ENCODE measurements at places on chromosomes 1 and 21.

DNA sequence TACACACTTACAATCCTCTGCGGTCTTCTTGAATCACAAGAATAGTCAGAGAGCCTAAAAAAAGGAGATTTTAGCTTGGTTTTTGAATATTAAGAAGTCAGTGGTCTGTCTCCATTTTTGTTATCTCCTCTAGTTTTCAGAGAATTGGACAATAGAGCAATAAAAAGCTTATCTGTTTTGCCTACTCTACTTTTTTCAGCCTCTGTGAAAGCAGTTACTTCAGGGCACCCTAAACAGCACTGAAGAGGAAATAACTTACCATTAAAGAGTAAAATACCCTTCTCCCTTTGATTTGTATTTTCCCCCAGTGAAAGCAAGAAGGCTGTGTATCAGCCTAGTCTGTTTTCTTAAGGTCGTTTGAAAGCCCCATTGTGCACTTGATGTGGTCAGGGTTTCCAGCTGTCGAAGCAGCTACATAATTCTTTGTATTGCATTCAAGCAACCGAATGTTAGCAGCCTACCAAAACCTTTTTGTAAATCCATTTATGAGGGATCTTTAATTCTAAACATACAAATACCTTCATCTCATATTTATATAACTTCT, 1.0 kb downstream of the NTMT2 start:
- DNase-seq, result no peak

- DNase-seq, result peak; percentile 12
These were observed 498.7 kb downstream of the AMY1C start for GRCh38 chr1:104248385-104248784.

- DNase-seq, result peak; percentile 20
These were observed 9.4 kb upstream of the UAP1 start for GRCh38 chr1:162551969-162552683.

DNA sequence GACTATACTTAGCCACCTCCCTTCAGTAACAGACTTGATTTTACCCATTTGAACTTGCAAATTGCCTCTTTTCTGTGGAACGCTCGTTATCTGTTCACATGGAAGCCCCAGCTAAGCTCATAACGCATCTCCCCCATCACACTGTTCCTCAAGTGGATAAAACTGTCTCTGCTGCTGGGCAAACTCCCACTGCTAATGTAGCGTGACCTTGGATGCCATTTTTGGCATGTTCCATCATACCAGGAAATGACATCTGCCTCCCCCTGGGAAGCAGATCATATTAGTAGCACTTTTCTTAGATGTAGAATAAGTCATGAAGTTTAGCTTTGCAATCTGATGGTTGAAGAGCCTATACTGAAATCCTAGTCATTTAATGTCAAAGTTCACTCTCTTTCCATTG, 528.7 kb upstream of the PLXNA2 start:
- no peak for DNase-seq

DNA sequence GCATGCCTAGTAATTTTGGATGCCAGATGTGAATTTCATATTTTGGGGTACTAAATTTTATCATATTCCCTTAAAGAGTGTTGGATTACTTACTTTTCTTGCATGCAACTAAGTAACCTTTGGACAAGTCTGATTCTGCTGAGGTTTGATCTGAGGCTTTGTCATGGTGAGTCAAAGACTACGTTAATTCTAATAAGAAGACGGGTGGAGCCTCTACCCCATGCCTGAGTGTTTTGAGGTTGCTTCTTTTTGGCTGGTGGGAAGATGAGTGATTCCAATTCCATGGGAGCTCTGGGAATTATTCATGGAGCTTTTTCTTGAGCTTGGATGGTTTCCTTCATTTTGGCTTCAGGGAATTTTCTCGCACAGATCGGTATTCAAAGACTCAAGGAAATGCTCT, 11.6 kb upstream of the PCP4 start:
- DNase-seq, result no peak

DNA sequence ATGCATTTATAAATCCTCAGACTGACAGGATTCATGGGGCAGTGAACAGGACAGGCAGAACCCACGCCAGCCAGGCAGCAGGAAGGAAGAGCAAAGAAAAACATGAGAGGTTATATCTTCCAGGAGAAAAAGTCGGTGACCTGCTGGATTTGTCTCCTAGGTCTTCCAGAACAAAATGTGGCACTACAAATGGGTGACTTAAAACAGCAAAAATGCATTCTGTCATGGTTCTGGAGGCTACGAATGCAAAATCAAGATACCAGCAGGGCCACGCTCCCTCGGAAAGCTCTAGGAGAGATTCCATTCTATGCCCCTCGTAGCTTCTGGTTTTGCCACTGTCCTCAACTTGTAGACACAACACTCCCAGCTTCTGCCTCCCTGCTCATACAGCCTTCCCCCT, 63.4 kb downstream of the PSMG1 start:
- no peak for DNase-seq

DNA sequence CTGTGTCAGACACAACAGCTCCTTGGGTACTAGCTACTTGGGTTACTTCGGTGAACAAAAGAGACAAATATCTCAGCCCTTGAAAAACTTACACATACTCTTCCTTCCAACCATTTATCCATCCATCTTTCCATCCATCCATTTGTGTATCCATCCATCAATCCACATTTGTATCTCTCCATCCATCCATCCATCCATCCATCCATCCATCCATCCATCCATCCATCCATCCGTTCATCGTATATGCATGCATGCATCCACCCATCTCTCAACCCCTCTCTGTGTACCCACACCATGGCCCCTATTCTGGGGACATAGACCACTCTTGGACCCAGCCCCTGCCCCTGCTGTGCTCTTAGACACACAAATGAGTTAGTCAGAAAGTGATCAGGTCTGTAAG, 40.2 kb downstream of the FAAH start:
- DNase-seq, result no peak

GRCh38 chr1:199218065-199218464, 579.2 kb downstream of the PTPRC start:
- no peak for DNase-seq

- no peak for DNase-seq
These were observed 21.6 kb downstream of the GABPA start for GRCh38 chr21:25756190-25756932.

GRCh38 chr1:39656391-39656790, 15.5 kb downstream of the NT5C1A start:
- no peak for DNase-seq

DNA sequence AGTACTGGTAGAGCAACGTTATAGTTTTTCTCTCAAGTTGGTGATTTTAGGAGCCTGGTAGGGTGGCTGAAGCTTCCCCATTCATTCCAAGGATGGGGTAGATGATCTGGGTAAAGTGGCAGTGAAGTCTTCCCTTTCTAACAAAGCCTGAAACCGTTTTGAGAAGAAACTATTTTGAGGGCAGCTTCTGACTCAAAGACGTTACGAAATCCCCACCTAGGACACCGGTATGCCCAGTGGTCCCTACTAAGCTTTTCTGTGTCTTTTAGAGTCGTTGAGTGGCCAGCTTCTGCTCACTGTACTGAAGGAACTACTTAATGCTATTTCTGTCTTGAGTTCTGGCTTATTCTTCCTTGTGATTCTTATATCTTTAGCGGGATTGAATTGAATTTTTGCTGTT, 1.4 kb downstream of the WDTC1 start:
- DNase-seq, result no peak

GRCh38 chr1:86468501-86468977, at the start of gene CLCA1:
Gene CLCA1 (plus strand): TSS chr1:86468927. CDS start chr1:86468972, 45 bp downstream.
- no peak for DNase-seq

DNA sequence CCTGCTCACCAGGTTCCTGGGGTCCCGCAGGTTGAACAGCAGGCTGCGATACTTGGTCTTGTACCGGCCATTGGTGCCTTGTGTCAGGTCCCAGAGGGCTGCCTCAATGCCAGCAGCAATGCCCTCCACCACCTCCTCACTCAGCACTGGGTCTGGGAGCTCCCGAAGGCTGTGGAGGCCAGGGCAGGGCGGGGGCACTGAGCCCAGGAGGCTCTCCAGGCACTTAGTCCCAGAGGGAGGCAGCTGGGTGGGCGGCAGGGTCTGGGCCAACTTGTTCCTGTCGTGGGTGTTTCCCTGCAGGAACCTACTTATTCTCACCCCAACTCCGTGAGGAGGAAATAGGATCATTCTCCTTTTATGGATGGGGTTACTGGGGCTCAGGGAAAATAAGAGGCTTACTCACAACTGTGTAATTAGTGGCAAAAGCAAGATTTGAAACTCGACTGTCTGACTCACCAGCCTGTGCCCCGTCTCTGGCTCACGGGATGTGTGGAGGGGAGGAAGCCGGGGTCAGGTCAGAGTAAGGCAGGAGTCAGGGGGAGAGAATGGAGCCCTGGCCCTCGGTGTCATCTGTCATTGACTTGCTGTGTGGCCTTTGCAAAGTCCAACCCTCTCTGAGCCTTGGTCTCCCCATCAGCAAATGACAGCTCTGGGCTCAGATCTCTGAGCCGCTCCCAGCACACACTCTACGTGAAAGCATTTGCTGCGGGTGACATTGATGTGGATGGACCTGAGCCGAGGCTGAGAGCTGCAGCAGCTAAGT, 17.2 kb downstream of the SPOCD1 start:
- no peak for DNase-seq

- DNase-seq, result no peak
These were observed 72.4 kb upstream of the TRAPPC10 start for GRCh38 chr21:43939443-43940328.

- DNase-seq, result no peak
These were observed 52.0 kb upstream of the TACSTD2 start for GRCh38 chr1:58629031-58629462.

- DNase-seq, result no peak
These were observed 698.6 kb downstream of the LTN1 start for GRCh38 chr21:28294051-28294450.

DNA sequence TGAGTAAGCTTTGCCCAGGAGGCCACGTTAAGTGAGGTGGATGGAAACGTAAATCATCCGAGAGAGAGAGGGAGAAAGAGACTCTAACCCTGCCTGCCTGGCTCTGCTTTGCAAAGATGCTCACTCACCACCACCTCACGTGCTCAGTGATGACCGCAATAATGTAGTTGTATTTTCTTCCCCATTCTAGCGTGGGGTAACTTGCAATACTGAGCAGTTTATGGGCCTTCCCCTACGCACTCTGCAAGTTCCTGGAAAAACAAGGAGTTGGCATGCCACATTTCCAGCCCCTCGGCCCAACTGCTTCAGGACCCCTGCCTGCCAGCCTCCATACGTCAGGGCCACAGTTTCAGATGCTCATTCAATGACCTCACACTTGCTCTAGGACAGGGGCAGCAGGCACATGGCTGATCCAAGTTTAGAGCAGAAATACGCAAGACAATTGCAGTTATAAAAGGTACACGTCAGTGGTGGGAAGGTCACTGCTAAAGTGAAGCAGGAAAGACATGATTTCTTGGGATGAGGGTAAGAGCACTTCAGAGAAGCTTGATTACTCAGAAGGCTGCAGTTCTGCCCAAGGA, 112.5 kb upstream of the RAB4A start:
- DNase-seq, result no peak

DNA sequence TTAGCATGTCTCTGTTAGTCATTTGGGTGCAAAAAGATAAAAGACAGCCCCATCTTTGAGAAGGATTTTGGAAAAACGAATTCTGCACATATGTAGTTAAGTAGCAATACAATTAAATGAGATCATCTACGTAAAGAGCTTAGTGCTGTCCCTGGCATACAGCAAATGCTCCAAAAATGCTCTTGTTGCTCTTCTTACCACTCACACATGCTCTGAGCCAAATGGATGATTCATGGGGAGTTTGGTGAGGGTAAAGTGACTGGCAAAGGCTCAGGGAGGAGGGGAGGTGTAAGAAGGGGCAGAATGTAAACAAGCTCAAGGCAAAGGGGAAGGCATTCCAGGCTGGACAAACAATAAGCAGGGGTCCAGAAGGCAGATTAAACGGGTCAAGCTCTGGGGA, 191.9 kb downstream of the AK5 start:
- DNase-seq, result no peak

- no peak for DNase-seq
These were observed 17.6 kb upstream of the TMEM61 start for GRCh38 chr1:54962612-54963395.

GRCh38 chr1:238826891-238827290, 559.5 kb upstream of the CHRM3 start:
- DNase-seq, result no peak

DNA sequence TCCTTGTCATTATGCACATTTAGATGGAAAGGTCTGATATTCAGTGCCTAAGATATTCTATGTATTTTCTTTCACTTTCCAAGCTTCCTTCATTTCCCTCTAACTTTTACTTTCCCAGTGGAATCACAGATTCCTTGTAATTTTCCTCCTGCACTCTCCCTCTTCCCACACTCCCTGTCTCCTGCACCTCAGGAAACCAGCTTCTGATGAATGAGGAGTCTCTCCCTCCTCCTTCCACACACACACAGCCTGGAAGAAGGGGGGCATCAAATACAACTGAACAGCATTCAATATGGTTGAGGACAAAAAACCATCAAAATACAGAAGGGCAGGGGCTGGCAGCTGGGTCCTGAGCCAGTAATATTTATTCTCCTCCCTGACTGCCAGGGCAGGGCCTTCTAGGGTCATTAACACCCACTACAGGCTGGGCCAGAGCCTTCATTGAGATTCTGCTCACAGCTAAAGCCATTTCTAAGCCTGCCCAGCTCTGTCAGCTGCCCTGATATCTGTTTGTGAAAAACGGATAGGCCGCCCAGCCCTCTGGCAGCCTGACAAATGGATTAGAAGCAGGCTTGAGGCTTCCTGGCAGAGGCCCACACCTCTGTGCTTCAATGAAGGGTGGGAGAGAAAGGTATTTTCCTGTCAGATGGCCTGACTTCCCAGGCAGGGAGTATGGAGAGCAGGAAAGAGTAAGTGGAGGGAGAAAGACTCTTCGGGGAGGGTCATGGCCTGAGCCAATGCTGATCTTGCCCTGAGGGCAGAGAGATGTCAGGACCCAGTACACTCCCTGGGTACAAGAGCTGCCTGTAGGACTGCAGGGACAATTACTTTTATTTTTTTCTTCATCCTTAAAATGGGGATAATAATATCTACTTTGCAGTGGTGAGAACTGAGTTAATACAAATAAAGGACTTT, 138.9 kb upstream of the SPATA6 start:
- no peak for DNase-seq

DNA sequence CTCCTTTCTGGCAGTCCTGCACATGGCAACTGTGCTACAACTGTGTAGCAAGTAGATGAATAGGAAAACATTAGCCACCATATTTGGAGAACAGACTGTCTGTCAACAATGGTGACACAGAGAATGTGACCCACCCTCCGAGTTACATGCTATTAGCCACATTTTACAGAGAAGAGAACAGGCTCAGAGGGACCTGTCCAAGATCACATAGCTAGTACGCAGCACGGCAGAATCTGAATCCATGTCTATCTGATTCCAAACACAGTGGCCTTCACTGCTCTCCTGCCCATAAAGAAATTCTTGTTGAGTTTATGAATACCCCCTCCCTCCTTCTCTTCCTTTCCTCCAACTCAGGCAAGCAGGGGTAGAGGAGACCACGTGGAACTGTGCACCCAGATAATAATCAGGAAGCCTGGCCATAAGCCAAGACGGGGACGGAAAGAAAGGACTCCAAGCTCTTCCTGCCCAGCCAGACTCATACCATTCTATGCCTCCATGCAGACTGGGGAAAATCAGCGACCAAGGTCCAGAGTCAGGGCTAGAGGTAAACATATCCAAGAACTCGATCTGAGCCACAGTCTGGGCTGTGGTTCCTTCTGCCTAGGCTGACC, 78.8 kb downstream of the TRABD2B start:
- DNase-seq, result no peak
